ENCODE measurements at places on chromosomes 6 and 20.

DNA sequence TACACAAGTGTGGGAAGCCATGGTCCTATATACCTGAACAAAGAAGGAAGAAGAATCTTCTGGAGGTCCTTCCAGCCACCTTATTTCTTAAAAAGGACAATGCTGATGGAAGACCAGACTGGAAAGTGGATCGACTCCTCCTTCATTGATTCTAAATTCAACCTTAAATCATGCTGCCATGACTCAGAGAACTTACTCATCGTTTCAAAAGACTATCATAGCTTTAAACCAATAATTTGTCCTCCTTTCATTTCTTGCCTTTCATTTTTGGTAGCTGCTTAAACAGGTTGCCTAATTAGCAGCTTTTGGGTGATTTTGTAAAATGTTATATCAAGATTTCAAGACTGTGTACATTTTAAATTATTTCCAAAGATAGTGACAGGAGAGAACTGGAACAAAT, 60.8 kb downstream of the RTN4IP1 start:
- DNase-seq: no peak

DNA sequence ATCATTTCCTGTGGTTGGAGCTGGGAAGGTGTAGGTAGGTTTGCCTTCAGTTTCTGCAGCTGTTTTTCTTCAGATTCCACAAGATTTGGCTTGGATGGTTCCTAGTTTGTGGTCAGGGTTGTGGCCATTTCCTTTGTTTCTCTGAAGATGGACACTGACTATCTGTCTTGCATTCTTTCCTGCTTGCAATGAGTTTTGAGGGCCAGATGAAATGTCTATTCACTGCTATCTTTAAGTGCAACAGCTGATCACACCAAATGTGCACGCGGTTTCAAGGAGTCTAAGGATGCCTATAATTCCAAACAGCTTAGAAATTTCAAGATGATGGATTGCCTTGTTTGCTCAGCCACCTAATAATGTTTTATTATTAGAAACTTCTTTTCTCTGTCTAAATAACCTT, 28.4 kb downstream of the IL20RA start:
- no peak for DNase-seq

- DNase-seq: no peak
Measured at GRCh38 chr6:156345700-156346099, 431.5 kb upstream of the ARID1B start.

DNA sequence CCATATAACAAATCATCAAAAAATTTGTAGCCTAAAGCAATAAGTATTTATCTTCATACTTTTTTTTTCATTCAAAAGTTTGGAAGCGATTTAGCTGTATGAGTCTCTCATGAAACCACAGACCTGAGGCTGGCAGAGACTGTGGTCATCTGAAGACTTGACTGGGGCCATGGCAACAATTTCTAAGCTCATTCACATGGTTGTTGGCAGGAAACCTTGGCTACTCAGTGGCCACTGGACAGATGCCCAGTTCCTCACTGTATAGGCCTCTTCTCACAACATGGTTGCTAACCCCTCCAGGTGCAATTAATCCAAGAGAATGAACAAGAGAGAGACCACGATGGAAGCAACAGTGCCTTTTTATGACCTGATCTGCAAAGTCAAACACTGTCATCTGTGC, 235.9 kb downstream of the BTBD3 start:
- no peak for DNase-seq

- DNase-seq: no peak
Measured at GRCh38 chr6:135251498-135252441, 70.7 kb downstream of the MYB start.

DNA sequence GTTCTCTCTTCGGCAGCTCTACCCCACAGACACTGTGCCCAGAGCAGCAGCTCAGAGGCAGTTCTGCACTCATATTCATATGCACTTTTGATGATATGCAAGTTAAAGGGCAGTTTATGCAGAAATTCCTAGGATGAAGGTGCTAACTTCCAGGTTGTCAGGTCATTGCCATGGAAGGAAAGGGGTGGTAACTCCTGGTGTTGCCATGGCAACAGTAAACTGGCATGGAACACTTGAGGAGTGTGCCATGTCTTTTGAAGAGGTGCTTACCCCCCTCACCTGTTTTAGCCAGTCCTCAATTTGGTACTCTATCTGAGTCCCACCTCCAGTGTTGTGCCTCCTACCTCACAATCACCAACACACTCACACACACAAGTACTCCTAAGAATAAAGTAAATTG, 539.4 kb upstream of the BTBD3 start:
- DNase-seq: no peak

GRCh38 chr20:37179683-37180524, 556 bp upstream of the MROH8 start:
- no peak for DNase-seq

DNA sequence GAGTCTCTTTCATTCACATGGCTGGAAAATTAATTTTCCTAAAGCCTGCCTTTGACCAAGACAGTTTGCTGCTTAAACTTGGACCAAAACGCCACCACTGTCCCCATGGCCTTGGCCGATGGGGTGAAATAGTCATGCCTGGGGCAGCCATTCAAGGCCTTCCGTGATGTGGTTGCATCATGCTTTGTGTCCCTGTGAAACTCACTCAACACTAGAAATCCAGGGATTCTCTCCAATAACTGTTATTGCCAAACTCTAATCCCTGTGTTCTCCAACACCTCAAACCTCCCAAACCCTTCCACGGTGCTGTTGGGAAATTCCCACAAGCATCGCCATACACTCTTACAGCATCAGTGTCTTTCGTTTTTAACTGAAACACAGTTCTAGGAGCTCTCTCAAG, 1.4 kb upstream of the TXNDC5 start:
- DNase-seq: no peak

- DNase-seq: peak; percentile 50
Measured at GRCh38 chr20:63346131-63347080, 14.7 kb downstream of the CHRNA4 start.

GRCh38 chr6:36285187-36285671, 15.4 kb downstream of the PNPLA1 start:
- no peak for DNase-seq

GRCh38 chr6:14426281-14426680, 308.7 kb downstream of the CD83 start:
- no peak for DNase-seq

- no peak for DNase-seq
Measured at GRCh38 chr6:149906405-149906804, 8.5 kb upstream of the RAET1E start.

DNA sequence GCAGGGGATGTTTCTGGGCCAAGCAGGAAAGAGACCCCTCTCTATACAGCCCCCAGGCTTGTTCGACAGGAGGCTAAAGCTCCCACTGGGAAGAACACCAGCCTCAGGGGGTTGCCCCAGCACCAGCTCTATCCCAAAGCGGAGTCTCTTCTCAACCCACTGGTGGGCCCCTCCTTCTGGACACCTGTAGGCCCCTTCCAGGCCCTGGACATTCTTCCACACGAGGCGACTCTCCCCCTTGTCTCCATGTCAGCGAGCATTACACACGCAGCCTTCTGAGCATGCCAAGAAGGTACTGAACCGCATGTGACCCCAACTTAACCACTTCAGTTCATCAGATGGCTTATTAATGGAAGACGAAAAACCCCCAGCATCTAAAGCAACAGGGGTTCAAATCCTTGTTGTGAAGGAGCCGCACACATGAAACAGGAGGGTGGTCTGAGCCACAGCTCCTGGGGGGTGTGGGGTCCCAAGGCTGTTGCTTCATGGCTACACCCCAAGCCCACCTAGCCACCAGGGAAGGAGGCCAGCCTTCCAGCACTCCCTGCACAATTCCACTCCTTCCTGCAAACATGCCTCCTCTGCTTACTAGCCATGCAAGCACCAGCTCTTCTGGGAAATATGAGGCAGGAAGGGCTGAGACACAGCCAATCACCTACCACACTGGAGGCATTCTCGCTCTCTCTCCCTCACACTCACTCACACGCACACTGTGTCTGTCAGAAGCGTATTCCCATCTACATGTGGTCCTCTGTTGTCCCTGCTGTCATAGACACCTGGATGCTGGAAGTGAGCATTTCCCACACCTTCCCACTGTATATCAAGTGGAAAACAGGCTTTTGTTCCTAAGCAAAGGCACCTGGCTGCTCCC, 104.5 kb downstream of the NOL4L start:
- peak; percentile 57 for DNase-seq

GRCh38 chr6:35817515-35817914, 12.4 kb downstream of the LHFPL5 start:
- DNase-seq: no peak

- no peak for DNase-seq
Measured at GRCh38 chr6:85756982-85757381, 114.3 kb upstream of the SYNCRIP start.

DNA sequence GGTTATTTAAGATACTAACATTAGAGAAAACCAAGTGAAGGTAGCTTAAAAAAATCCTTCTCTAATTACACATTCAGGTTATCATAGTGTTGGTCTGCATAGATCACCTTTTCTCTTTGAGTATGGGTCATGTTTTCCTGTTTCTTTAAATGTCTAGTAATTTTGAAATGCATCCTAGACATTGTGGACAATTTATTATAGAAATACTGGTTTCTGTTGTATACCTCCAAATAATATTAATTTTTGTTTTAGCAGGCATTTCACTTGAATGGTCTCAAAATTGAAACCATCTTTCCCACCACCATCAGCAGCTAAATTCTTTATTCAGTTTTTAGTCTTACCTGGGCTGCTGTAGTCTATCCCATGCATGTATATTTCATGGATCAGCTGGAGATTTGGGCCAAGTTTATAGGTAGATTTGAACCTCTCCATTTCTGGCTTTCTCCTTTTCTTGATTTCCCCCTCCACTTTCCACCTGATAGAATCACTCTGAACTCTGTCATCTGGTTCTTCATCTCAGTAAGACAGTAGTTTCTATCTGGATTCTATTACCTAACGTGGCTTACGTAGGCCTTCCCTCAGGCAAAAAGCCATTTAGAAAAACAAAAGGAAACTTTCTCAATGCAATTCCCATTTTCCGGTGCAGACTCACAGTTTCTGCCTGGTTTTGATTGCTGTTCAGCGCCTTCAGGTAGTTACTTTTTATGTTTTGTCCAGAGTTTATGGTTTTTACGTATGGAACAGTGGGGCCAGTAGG, 52.3 kb downstream of the ZFAND3 start:
- no peak for DNase-seq

DNA sequence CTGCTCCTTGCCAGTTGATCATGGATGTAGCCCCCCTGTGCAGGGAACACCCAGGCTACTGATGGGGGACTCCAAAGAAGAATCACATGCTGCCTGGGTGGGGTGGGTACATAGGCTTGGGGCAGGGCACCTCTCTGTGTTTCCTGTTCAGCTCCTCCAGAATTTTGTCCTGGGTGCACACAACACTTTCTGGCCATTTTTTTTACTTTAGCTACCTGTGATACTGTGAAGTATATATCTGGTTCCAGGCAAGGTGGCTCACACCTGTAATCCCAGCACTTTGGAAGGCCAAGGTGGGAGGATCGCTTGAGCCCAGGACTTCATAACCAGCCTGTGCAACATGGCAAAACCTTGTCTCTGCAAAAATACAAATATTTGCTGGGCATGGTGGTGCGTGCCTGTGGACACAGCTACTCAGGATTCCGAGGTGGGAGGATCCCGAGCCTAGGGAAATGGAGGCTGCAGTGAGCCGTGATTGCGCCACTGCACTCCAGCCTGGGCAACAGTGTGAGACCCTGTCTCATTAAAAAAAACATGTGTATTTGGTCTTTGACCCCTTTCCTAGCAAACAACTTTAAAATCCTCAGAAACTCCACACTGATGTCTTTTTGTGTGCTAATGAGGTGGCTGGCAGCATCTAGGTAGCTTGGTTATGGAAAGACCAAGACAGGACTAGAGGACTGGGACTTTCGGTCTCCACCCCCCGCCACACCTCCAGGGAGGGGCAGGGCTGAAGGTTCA, 14.1 kb downstream of the SLC4A11 start:
- no peak for DNase-seq

GRCh38 chr20:5141615-5142014, 14.8 kb downstream of the CDS2 start:
- DNase-seq: peak; percentile 4

- no peak for DNase-seq
Measured at GRCh38 chr6:137880746-137881521, 13.9 kb downstream of the TNFAIP3 start.

- DNase-seq: no peak
Measured at GRCh38 chr6:121573481-121573880, 138.0 kb downstream of the GJA1 start.

DNA sequence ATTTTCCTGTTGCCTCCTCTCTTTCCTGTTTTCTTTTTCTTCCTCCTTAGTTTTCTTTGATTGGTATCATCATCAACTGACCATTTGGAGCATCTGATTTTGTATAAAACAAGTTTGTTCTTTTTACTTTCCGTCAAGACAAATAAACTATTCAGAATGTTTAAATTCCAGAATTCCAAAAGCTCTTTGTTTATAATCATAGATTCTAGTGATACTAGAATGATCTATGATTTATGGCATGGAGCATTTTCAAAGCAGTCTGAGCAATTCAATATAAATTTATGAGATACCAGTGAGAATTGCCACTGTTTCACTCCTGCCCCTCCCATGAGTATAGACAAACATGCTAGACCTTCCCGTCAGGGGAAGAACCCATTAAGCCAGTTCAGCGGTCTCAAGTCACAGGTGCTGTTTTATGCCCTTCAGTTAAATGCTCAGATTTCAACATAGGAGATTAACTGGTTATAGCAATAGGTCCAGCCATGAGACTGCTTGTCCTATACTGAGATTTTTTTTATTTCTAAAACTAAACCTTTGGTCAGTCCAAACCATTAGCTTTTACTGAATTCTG, 60.7 kb downstream of the GRIK2 start:
- DNase-seq: no peak

- DNase-seq: no peak
Measured at GRCh38 chr6:150539568-150539967, 60.1 kb upstream of the PLEKHG1 start.

DNA sequence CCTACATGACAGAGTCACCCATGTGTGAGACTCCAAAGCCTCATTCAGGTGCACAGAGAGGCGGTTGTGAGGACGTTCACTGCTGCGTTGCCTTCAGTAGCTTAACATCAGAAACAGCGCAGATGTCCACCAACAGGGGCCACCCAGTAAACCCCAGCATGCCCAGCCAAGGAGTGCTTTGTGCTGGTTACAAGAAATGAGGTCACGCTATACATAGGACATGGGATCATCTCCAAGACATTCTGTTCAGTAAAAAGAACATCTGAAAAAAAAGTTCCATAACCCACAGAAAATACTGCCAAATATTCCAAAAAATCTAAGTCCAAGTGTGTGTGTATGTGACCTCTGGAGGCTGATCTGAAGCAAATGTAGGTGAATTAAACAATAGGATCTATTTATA, 16.0 kb downstream of the SLC52A3 start:
- no peak for DNase-seq

GRCh38 chr6:89500611-89501010, 67.7 kb downstream of the ANKRD6 start:
- no peak for DNase-seq

- no peak for DNase-seq
Measured at GRCh38 chr6:579339-579738, 77.6 kb downstream of the HUS1B start.

Measured in thyroid gland (tissue), 4 donors.